ENCODE measurements at places on chromosomes 1 and 21.

DNA sequence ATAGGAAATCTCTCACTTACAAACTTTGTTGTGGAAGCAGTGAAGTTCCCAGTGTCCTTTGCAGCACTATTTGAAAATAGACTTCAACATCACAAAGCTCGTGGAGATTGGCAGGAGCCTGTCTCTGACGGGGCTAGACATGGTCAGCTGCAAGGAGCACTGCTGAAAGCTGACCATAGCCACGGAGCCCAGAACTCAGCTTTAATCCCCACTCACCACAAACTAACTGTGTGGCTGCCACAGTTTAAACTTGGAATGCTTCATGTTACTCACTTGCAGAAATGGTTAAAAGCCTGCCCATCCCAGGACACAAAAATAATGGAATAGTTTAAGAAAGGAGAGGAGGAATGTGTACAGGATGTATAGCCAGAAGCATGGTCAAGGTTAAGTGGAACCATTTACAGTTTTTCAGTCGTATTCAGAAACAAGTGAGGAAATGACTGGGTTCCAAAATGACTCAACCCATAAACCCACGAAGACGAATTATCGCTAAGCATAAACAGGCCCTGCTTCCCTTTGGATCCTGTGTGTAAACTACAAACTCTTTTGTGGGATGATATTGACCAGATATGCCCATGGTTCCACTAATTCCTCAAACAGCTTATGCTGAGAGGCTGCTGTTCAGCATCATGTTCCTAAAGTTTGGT lies 18.2 kb downstream of the DNALI1 start:
- DNase-seq: no peak

GRCh38 chr1:211382714-211383480 lies 56.3 kb downstream of the TRAF5 start:
- DNase-seq: peak; percentile 95

DNA sequence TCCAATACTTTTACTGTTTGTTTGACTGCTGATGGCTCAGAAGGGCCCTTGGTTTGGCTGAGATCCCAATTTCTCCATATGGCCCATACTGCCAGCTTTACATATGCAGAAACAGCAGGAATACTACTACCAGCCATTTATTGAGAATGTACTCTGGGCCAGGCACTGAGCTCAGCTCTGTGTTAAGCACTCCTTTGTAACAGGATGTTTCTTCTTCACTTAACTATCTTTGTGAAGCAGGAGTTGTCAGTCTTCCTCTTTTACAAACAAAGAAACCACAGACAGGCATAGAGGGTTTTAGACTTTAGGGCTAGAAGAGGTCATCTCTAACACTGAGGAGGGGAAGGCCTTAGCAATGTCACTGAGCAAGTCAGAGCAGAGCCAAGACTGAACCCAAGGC lies 8.3 kb downstream of the HMGCL start:
- no peak for DNase-seq

DNA sequence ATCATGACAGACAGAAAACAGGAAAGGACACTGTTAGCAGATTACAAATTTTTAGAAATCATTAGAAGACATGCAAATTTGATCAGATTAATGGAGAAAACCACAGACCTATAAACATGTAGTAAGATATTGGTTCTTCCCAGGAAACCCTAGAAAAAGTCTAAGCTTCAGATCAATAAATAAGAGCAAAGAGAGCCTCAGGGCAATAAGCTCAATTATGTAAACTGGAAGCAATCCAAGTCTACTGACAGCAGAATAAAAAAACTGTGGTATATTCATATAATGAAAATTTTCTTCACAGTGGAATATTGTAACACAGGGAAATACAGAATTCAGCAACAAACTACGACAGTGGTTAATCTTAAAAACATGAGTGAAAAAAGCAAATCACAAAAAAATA lies 36.3 kb downstream of the NRDC start:
- DNase-seq: no peak

DNA sequence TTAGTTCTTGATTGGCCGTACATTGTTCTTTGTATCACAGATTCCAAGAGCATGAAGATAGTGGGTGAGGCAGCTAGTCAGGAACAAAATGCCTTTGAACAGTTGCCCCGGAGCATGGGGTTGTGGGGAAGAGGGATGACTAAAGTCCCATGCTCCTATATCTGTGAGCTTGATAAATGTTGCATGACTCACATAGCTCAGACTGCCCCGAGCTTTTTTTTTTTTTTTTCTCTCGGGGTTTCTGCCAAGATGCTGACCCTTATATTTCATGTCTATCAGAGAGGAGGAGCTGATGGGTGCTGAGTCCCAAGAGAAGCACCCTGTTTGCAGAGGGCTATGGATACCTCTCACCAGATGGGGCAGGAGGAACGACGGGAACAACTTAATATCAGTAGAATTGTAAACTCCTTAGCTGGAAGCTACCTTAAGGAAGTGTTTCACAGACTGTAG lies 40.6 kb downstream of the SRRM1 start:
- peak; percentile 18 for DNase-seq

- DNase-seq: peak; percentile 42
Measured at GRCh38 chr21:42542596-42542995, 28.9 kb downstream of the SLC37A1 start.

DNA sequence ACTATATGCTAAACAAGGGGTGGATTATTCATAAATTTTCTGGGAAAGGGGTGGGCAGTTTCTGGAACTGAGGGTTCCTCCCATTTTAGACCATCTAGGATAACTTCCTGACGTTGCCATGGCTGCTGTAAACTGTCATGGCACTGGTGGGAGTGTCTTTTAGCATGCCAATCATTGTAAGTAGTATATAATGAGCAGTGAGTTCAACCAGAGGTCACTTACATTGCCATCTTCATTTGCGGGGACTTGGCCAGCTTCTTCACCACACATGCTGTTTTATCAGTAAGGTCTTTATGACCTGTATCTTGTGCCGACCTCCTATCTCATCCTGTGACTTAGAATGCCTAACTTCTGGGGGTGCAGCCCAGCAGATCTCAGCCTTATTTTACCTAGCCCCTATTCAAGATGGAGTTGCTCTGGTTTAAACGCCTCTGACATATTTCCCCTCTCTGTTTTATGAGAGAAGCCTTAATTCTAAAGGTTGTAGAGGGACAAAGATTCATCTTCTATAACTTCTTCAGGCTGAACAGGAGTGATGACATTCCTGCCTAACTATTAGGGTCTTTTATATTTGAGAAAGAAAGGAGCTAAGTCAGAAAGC lies 60.4 kb downstream of the DIP2A start:
- no peak for DNase-seq

GRCh38 chr1:30786264-30786991 lies 28.9 kb upstream of the LAPTM5 start:
- no peak for DNase-seq
